Purkinje cell (primary cell): ENCODE measurements at places on chromosomes 3 and 15. TPM values are rescaled to one million over a fixed set of nuclear protein-coding genes. Genes with fewer than 3 reads are reported as not detected.

The MYNN gene
- 11.6 and 17.1 TPM in 2 replicates for polyA plus RNA-seq

The REC114 gene
- polyA plus RNA-seq = not detected in 2 replicates

The CAMP gene
- polyA plus RNA-seq = not detected in 2 replicates

The SLCO3A1 gene
- polyA plus RNA-seq = 2.8 and 5.3 TPM in 2 replicates
